ENCODE measurements at places on chromosomes 11 and 22. TPM values are rescaled to one million over a fixed set of nuclear protein-coding genes. Genes with fewer than 3 reads are reported as not detected.

- H3K4me3 ChIP-seq: peak within 1 kb of the TSS; percentile 54
- peaks cover 39% of the 10 kb centered on the region for H3K27me3 ChIP-seq
- H3K27ac ChIP-seq: no peak within 1 kb of the TSS
Observed at GRCh38 chr22:43151251-43152002, at the start of gene TSPO. Gene TSPO, plus strand, starts transcription at chr22:43151559. Its CDS starts 7,680 bp downstream, at chr22:43159239.

DNA sequence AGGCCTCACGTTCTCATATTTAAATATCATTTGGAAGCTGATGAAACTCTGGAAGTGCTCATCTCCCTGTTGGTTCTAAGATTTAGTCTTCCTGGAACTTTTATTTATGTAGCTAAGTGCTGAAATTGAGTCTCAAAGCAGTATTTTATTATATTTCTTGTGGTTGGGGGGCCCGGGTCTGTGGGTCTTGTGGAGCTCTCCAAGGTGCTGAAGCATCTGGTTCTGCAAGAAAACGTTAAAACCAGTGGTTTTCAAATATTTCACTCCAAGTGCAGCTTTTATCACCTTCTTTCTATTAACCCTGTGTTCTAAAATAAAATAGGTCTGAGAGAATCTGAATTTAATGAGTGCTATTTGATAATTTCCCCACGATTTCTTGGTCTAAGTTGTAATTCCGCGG, 1404.8 kb downstream of the TBC1D22A start:
- peak; percentile 69 for DNase-seq
- no peaks in the 10 kb centered on the region for H3K27me3 ChIP-seq
- H3K4me1 ChIP-seq: no peaks in the 10 kb centered on the region
- H3K27ac ChIP-seq: no peak overlapping the region
- H3K4me3 ChIP-seq: no peak overlapping the region

DNA sequence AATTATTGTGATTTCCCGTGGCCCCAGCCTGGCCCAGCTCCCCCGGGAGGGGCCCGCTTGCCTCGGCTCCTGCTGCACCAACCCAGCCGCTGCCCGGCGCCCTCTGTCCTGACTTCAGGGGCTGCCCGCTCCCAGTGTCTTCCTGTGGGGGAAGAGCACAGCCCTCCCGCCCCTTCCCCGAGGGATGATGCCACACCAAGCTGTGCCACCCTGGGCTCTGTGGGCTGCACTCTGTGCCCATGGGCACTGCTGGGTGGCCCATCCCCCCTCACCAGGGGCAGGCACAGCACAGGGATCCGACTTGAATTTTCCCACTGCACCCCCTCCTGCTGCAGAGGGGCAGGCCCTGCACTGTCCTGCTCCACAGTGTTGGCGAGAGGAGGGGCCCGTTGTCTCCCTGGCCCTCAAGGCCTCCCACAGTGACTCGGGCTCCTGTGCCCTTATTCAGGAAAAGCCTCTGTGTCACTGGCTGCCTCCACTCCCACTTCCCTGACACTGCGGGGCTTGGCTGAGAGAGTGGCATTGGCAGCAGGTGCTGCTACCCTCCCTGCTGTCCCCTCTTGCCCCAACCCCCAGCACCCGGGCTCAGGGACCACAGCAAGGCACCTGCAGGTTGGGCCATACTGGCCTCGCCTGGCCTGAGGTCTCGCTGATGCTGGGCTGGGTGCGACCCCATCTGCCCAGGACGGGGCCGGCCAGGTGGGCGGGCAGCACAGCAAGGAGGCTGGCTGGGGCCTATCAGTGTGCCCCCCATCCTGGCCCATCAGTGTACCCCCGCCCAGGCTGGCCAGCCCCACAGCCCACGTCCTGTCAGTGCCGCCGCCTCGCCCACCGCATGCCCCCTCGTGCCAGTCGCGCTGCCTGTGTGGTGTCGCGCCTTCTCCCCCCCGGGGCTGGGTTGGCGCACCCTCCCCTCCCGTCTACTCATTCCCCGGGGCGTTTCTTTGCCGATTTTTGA, 3.3 kb upstream of the ANKRD13D start:
- no peak for DNase-seq
- H3K4me3 ChIP-seq: no peak overlapping the region
- no peak overlapping the region for H3K27ac ChIP-seq
- H3K27me3 ChIP-seq: no peaks in the 10 kb centered on the region

- H3K27me3 ChIP-seq: no peaks in the 10 kb centered on the region
- peak overlapping the region; percentile 59 for H3K27ac ChIP-seq
- no peaks in the 10 kb centered on the region for H3K36me3 ChIP-seq
- DNase-seq: peak; percentile 47
Observed at GRCh38 chr11:120336641-120337354, 585 bp downstream of the ARHGEF12 start.

- peak overlapping the region; percentile 75 for H3K27ac ChIP-seq
- no peaks in the 10 kb centered on the region for H3K36me3 ChIP-seq
- DNase-seq: peak; percentile 91
- H3K4me1 ChIP-seq: peaks cover 51% of the 10 kb centered on the region
- H3K27me3 ChIP-seq: no peaks in the 10 kb centered on the region
- no peak overlapping the region for H3K4me3 ChIP-seq
Observed at GRCh38 chr11:13114566-13115379, 105.7 kb downstream of the RASSF10 start.

- peaks cover 14% of the 10 kb centered on the region for H3K4me1 ChIP-seq
- no peaks in the 10 kb centered on the region for H3K27me3 ChIP-seq
- H3K4me3 ChIP-seq: no peak overlapping the region
- no peaks in the 10 kb centered on the region for H3K36me3 ChIP-seq
- no peak for DNase-seq
Observed at GRCh38 chr11:134576286-134576685, 164.2 kb upstream of the B3GAT1 start.

- no peak overlapping the region for H3K4me3 ChIP-seq
- no peaks in the 10 kb centered on the region for H3K27me3 ChIP-seq
- DNase-seq: peak; percentile 47
- H3K27ac ChIP-seq: peak overlapping the region; percentile 67
Observed at GRCh38 chr11:121246021-121246768, 46.4 kb upstream of the SC5D start.

The OR52A1 gene
- total RNA-seq: not detected

GRCh38 chr11:18699848-18700261, 1.3 kb downstream of the TMEM86A start:
- H3K4me3 ChIP-seq: peak overlapping the region; percentile 80
- peaks cover 4% of the 10 kb centered on the region for H3K4me1 ChIP-seq
- no peaks in the 10 kb centered on the region for H3K36me3 ChIP-seq
- DNase-seq: no peak
- H3K27me3 ChIP-seq: peaks cover 64% of the 10 kb centered on the region

- H3K36me3 ChIP-seq: no peaks in the 10 kb centered on the region
- H3K27me3 ChIP-seq: no peaks in the 10 kb centered on the region
- H3K4me3 ChIP-seq: no peak overlapping the region
- H3K4me1 ChIP-seq: peaks cover 59% of the 10 kb centered on the region
Observed at GRCh38 chr11:69435161-69435986, 46.1 kb upstream of the LINC01488 start.

The SYT12 gene
- 0.50 TPM for total RNA-seq

The CLMP gene
- total RNA-seq: 5.7 TPM

- no peak overlapping the region for H3K27ac ChIP-seq
- no peak for DNase-seq
- no peaks in the 10 kb centered on the region for H3K36me3 ChIP-seq
- peaks cover 9% of the 10 kb centered on the region for H3K4me1 ChIP-seq
- no peak overlapping the region for H3K4me3 ChIP-seq
Observed at GRCh38 chr22:24440270-24440717, 12.9 kb downstream of the ADORA2A start.

The ZBTB16 gene
- total RNA-seq: 29.7 TPM

GRCh38 chr11:21602699-21603098, 590.2 kb upstream of the ANO5 start:
- H3K27me3 ChIP-seq: no peaks in the 10 kb centered on the region
- DNase-seq: no peak
- H3K36me3 ChIP-seq: no peaks in the 10 kb centered on the region

DNA sequence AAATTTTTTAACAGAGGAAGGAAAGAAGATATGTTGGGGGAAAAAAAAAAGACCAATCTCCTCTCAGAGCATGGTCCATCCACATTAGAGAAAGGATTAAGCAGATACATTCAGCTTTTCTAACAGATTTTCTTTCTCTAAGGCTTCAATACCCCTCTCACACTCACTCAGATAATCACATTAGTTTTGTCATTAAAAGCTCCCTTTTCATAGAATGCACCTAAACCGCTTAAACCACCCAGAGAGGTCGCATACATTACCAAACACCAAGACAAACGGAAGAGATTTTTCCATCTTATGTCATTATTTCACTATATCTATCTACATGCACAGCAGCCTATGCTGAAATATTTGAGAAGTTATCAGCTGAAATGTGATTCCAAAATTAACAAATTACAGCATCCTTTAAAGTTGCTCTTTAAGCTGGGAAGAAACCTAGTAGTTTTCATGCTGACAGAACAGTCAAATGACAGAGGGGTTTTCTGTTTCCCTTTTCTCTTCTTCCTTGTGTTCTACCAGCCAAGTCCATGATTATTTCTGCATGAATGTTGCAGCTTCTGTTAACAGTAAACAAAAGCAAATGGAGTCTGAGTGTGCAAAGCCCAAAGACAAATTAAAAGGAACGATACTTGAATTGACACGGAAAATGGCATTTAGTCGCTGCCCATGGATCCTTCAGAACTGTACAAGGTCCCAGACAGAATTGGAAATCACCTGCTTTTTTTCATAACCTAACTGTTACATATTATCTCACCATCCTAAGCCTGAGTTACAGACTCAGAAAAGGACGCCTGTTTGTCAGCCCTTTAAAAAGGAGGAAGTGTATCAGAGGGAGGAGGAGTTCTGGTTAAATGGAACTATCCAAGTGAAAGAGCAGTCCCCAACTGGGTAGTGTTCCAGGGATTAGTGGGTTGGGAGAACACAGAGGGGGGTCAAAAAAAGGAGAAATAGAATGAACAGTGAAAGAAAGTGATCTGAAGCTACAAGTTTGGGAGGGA, 54.6 kb downstream of the PRCP start:
- H3K27me3 ChIP-seq: peaks cover 100% of the 10 kb centered on the region
- peak; percentile 72 for DNase-seq
- no peak overlapping the region for H3K4me3 ChIP-seq
- no peaks in the 10 kb centered on the region for H3K36me3 ChIP-seq
- peaks cover 15% of the 10 kb centered on the region for H3K4me1 ChIP-seq

DNA sequence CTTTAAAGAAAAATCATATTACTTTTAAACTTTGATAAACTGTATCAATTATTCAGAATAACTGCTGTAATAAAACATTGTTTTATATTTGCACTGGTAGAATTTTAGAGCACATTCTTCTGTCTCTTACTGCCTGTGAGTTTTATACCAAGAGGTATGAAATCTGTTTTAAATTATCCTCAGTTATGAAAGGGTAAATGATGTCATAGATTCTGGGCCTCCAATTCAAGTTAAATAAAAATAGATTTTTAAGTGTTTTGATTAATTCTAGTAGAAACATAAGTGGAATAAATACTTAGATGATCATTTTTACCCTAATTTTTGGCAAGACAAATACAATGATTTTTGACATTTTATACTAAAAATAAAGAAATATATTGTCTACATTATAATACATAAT, 93.0 kb downstream of the GUCY1A2 start:
- no peaks in the 10 kb centered on the region for H3K36me3 ChIP-seq
- H3K4me1 ChIP-seq: no peaks in the 10 kb centered on the region
- no peak overlapping the region for H3K27ac ChIP-seq

The PTPN5 gene
- total RNA-seq: 8.5 TPM

GRCh38 chr11:92401520-92401919, 176.9 kb downstream of the FAT3 start:
- no peaks in the 10 kb centered on the region for H3K27me3 ChIP-seq
- peak; percentile 63 for DNase-seq
- H3K4me3 ChIP-seq: peak overlapping the region; percentile 9
- H3K27ac ChIP-seq: peak overlapping the region; percentile 94
- H3K36me3 ChIP-seq: no peaks in the 10 kb centered on the region

The GSTT2 gene
- not detected for total RNA-seq

The MADD gene
- 16.1 TPM for total RNA-seq

- H3K36me3 ChIP-seq: no peaks in the 10 kb centered on the region
- no peaks in the 10 kb centered on the region for H3K27me3 ChIP-seq
- H3K4me3 ChIP-seq: no peak overlapping the region
- H3K27ac ChIP-seq: no peak overlapping the region
- no peak for DNase-seq
Observed at GRCh38 chr11:5129457-5129877, 8.7 kb downstream of the OR52A5 start.

DNA sequence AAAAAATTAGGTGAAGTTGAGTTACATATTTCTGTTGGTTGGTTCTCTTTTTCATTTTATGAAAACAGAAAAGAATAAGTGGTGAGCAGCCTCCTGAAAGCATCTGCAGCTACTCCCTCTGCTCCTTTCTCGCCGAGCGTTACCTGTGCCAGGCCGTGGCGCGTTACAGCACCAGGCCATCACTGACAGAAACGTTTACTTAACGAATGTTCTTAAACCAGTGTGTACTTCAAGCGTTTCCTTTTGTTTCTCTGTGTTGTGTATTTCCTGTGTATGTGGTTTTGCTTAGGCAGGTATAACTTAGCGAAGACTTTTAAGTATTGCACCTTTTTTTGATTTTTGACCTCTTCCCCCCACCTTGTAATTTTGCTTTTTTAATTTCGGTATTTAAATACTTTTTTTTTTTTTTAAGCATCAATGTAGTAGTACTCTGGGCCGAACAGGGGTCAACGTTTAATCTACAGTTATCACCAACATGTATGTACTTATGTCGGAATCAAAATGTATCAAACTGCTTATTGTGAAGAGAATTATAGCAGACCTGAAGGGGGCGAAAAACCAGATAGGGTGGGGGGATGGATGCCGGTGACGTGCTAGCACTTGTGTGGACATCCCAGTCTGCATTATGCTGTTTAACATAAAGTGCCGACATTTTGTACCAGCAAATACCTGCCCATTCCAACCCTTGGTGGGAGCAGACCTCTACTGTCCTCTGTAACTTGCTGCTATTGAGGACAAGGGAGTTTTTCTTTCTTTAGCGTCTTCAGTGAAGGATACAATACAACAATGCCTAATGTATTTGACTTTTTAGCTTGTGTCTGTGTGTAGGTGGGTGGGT, 21.6 kb upstream of the ADSL start:
- no peak overlapping the region for H3K4me3 ChIP-seq
- peaks cover 21% of the 10 kb centered on the region for H3K4me1 ChIP-seq
- DNase-seq: no peak
- peak overlapping the region; percentile 15 for H3K27ac ChIP-seq
- H3K27me3 ChIP-seq: no peaks in the 10 kb centered on the region

DNA sequence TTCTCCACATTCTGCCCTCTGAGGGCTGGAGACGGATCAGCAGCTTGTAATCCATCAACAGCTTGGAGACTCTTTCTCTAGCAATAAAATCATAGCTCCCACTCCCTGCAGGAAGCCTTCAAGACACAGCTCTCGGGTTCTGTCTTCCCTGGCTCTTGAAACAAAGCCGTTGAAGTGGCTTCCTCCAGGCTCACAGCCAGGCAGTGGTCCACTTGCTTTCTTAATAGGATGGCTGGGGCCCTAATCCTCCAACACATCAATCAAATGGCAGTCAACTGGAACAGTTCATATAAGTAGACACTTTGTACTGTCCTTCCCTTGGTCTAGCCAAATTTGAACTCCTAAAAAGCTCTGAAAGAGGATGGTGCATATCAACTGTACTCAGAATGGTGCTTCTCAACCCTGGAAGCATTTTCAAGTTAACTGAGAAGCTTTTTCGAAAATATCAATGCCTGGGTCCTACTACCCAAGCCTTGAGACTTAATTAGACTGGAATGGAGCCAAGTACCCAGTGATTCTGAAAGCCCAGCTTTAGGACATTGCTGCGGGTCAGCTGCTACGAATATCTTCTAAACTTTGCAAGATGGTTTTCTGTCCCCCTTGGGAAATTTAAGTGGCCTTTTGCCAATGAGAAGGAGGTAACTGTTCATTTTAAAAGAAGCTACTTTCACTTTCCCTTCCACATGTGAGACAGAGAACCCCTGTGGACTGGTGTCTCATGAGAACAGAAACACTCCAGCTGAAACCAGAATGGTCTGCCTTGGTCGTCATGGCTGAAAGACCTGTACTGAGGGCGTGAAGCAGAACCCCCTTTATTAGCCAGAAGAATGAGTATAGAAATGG, 74.7 kb downstream of the SC5D start:
- no peak for DNase-seq
- H3K27ac ChIP-seq: no peak overlapping the region
- no peaks in the 10 kb centered on the region for H3K36me3 ChIP-seq
- H3K4me1 ChIP-seq: peaks cover 14% of the 10 kb centered on the region

The PNPLA5 gene
- 0.11 TPM for total RNA-seq
